ENCODE measurements at places on chromosomes 5 and 9.

GRCh38 chr5:77844623-77845323 is 68.6 kb upstream of the TBCA start:
- DNase-seq: no peak

DNA sequence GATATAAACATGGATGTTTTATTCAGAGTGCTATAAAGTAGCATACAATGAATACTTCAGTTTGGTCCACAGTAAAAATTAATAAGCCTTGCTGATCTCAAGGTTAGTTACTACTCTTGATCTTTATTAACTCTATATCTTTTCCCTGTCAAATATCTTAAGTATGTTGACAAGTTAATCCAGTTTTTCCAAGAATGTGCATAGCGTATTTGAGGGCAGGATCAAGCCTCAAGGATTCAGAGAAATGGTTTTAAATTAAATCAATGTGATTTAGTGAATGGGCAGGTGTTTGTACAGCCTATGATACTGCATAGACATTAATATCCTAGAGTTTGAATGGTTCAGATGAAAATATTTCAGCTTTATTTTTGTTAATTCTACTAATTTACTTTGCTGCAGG is 20.7 kb downstream of the MATR3 start:
- DNase-seq: no peak

DNA sequence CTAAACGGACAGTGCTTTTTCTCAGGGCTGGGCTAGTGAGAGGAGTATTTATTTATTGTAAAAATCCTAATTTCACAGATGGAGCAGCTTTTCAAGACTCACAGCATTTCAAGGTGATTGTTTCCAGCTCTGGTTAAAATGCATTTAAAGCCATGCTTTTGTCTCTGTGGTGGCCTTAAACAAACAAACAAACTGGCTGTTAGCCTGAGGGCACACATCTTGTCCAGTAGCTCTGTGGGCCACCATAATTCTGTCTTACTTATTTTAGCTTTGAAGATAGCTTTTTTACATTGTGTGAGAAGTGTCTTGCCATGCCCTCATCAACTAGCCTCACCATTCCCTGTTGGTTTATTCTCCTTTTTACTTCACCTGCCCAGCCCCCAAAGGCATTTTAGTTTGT is 218.2 kb downstream of the PSAT1 start:
- no peak for DNase-seq

- DNase-seq: no peak
These were observed 77.0 kb downstream of the VCAN start for GRCh38 chr5:83548581-83548980.

DNA sequence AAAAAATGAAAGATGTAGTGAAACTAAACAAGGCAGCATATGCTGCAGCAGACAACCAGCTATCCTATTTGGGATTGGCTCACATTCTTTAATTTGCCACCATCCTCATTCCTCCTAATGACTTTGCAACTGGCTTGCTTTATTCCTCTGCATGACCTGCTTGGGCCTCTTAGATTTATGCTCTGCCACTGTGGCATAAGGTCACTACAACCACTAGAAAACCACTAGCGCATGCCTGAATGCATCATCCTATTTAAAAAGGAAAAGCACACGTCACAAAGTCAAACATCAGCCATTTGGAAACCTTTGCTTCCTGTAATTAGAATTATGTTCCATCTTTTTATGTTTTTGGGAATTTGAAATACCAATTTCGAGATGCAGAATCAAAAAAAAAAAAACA is 40.8 kb upstream of the CCDC152 start:
- no peak for DNase-seq

Data from non-pigmented ciliary epithelial cell (primary cell).